ENCODE measurements at places on chromosomes 4 and X.

GRCh38 chrX:40175511-40176350 lies 78.0 kb upstream of the BCOR start:
- peak; percentile 88 for DNase-seq

DNA sequence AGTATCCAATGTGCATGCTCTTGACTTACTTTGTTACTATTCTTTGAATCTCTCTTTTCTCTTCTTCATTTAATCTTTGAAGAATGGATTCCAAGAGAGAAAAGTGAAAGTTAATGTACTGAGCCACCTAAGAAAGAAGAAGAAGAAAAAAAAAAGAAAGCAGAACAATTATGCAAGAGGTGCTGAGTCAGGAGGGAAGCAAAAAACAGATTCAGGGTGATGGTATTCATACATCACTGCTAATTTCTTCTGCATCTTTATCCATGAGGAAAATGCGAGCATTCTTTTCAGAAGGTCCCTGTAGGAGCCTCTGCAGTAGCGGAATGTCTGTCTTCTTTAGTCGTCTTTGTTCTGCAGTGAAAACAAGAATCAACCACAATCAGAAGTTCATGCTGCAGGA lies 43.9 kb downstream of the RASSF6 start:
- no peak for DNase-seq

- no peak for DNase-seq
Observed at GRCh38 chr4:4608214-4608537, 66.3 kb upstream of the STX18 start.

GRCh38 chrX:53481816-53482465 lies 47.8 kb upstream of the HSD17B10 start:
- DNase-seq, result peak; percentile 39

GRCh38 chrX:10016519-10017132 lies 49.5 kb downstream of the CLDN34 start:
- no peak for DNase-seq

Measured in CD4-positive, alpha-beta T cell treated with Interleukin-1 beta for 1 hour (primary cell).